ENCODE measurements at places on chromosomes 2 and 18. TPM values are rescaled to one million over a fixed set of nuclear protein-coding genes. Genes with fewer than 3 reads are reported as not detected.

DNA sequence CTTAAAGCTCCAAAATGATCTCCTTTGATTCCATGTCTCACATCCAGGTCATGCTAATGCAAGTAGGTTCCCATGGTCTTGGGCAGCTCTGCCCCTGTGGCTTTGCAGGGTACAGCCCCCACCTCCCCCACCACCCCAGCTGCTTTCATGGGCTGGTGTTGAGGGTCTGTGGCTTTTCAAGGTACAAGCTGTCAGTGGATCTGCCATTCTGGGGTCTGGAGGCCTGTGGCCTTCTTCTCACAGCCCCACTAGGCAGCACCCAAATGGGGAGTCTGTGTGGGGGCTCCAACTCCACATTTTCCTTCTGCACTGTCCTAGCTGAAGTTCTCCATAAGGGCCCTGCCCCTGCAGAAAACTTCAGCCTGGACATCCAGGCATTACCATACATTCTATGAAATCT, 19.0 kb downstream of the SLC9A4 start:
- DNase-seq: no peak

GRCh38 chr2:23767876-23768621, 158.9 kb downstream of the ATAD2B start:
- DNase-seq: no peak

DNA sequence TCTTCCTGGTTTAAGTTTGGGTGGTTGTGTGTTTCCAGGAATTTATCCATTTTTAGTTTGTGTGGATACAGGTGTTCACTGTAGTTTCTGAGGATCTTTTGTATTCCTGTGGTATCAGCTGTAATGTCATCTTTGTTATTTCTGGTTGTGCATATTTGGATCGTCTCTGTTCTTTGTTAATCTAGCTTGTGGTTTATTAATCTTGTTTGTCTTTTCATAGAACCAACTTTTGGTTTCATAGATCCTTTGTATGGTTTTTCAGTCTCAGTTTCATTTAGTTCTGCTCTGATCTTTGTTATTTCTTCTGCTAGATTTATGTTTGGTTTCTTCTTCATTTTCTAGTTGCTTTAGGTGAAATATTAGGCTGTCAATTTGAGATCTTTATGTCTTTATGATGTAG, 202.4 kb upstream of the ZSWIM2 start:
- no peak for DNase-seq

- no peak for DNase-seq
Measured at GRCh38 chr2:120227111-120227991, 4.2 kb upstream of the TMEM185B start.

- DNase-seq: no peak
Measured at GRCh38 chr2:7449298-7449697, 532.1 kb downstream of the RNF144A start.

- DNase-seq: no peak
Measured at GRCh38 chr2:133986881-133987795, 266.7 kb upstream of the MGAT5 start.

- DNase-seq: no peak
Measured at GRCh38 chr2:237998530-237998929, 31.7 kb downstream of the UBE2F start.

DNA sequence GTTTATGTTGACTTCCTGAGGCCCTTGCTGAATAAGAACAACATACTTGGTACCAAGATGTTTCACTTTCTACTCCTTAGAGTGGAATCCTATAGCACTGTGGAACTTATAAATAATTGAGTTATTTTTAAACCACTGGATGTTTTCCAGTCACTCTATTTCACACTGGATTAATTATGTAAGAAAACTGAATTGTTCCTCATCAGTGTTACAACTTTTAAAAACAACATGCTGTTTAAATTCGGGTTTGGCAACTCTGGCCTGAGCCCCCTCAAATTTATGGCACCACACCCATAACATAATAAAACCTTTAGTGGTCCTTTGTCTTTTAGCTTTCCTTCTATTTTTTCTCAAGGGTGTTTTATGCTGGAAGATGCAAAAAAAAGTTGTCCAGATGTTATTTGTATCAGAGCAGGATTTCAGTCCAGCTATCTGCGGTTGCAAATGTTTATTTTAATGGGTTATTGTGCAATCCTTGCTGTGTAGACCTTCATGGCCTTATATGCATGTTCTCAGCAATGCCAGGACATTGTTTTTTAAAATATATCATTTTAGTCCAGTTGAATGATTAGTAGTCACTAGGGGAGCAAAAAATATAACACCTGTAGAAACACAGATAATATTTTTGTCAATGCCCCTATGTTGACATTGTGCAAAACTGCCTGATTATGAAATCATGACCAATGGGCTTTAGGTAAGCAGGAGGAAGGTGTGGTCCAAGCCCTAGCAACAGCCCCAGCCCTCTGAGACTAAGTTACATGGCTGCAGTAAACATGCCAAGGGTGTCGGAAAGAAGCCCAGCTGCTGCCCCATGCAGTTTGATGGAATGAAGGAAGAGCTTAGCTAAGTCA, 638.0 kb upstream of the ZEB2 start:
- peak; percentile 50 for DNase-seq

GRCh38 chr18:62769216-62769615, 53.9 kb downstream of the PHLPP1 start:
- DNase-seq: no peak

DNA sequence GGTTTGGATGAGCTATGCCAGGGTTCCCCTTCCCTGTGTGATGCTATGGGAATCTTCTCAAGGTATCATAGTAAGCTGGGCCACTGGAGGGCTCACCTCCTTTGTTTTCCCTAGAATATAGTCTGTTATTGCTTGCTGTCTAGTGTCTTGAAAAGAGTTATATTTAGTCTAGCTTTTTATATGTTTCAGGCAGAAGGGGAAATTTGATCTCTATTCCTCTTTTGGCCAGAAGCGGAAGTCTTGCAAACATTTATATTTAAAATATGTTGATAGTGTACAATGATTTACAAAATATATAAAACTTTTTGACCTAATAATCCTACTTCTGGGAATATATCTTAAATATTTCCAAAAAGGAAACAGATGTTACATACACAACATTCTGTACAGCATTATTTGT, 260.7 kb downstream of the FHOD3 start:
- no peak for DNase-seq

DNA sequence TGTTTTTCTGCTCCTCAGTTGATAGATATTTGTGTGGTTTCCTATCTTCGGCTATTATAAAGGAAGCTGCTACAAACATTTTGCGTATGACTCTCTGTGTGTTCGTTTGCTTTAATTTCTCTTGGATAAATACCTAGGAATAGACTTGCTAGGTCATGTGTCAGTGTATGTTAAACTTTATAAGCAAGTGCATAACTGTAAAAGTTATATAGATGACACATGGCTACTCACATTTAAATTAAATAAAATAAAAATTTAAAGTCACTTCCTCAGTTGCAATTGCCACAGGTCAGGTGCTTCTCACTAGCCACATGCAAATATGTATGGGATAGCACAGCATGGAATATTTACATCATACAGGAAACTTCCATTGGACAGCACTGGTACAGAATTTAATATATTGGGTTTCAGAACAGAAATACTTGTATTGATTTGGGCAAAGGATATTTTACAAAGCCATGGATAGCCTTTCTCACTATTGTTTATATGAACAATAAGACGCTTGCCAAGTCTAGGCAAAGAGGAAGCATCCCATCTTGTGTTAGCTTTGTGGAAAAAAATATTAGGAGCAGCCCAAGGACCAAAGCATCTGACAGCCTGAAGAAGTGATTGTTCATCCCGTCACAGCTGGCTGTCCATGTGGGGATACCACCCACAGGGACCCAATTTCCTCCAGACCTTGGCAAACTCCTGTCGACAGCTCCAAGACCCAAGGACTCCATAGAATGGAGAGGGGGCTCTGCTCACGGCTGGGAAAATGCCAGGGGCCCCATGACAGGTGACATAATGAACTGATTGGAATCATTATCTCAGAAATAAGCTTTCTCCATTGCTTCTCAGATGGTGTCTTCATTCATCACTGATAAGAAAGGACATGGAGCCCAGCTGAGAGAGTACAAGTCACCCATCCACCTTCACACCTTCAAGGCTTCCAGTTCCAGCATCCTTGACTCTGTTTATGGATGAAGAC, 196.7 kb downstream of the SH3BP4 start:
- DNase-seq: no peak

DNA sequence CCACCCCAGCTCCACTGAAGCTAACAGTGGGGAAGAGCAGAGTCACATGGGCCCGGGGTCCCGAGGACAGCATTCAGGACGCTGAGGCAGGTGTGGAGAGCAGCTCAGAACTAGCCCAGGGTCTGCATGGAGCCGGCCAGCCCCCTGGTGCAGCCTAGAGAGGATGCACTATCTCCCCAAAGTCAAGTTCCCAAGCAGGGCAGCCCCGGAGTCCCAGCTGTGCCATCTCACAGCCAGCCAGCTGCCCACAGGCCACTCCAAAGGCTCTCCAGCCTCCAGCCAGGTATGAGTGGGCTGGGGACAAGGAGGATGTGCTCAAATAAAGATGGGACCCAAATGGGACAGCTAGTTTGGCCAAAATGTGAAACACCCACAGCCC, 41.0 kb downstream of the BIN1 start:
- no peak for DNase-seq

- DNase-seq: no peak
Measured at GRCh38 chr2:173983391-173983871, 18.3 kb upstream of the SP3 start.

- no peak for DNase-seq
Measured at GRCh38 chr2:3042601-3043585, 334.7 kb downstream of the EIPR1 start.

GRCh38 chr2:224970311-224970710, 72.0 kb downstream of the DOCK10 start:
- DNase-seq: no peak

DNA sequence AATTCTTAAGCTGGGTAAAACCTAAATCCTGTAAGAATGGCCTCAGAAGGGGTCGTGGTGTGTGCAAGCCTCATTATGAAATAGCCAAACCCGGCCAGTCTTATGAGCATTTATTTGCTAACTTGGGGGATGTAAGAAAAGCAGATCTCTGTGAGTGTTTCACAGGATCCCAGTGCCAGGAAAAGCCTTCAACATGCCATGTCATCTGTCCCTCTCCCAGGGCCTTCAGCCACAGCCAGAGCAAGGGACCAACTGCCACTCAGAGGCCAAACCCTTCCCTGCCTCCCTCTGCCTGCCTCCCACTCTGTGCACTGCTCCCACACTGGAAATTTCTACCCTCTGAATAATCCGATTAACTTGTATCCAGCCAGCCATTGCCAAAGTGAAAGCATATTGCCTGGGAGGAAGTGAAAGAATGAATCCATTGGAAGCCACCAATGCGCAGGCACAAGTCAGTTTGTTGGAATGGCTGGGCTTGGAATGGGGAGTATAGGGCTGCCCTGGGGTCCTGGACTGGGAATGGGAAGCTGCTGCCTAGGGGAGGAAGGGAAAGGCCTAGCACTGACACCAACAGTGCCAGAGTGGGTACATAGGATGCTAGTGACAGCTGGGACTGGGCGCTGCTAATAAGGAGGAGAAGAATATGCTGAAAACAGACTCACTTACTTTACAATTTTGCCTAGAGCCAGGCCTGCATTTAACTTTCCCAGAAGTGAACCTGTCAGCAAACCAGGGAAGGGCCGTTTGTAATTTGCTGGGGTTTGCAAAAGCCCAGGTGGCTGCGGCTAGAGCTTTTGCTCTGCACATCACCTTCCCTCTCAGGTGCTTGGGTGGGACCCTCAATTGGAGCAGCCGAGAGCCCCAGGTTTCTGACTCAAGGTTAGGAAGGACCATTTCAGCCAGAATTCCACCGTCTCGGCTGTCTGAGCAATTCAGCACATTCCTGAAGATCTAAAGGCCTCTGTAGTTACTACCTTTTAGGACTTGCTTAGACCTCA, 146.6 kb upstream of the NCK2 start:
- DNase-seq: no peak

GRCh38 chr2:19541884-19542283, 183.5 kb upstream of the OSR1 start:
- DNase-seq: no peak

- no peak for DNase-seq
Measured at GRCh38 chr2:236063994-236064393, 104.2 kb downstream of the GBX2 start.

GRCh38 chr18:64095056-64095455, 53.8 kb downstream of the LINC00305 start:
- no peak for DNase-seq

GRCh38 chr18:23793051-23793450, 103.8 kb downstream of the LAMA3 start:
- no peak for DNase-seq

DNA sequence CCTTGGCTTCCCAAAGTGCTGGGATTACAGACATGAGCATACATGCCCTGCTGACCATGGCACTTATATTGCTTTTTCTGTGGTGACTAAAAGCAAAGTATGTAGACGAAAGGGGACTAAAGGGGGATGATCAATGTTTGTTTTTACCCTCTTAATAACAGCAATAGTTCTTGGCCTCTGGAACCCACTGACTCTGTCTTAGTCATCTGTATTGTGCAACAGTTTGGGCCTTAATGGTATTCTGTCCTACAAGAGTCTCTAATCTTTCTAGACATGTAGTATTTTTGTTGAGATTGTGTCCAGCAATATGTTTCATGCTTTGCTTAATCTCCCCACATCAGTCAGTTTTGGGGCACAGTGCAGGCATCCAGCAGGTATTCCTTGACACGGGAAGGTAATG, 359.9 kb upstream of the FANCL start:
- no peak for DNase-seq

DNA sequence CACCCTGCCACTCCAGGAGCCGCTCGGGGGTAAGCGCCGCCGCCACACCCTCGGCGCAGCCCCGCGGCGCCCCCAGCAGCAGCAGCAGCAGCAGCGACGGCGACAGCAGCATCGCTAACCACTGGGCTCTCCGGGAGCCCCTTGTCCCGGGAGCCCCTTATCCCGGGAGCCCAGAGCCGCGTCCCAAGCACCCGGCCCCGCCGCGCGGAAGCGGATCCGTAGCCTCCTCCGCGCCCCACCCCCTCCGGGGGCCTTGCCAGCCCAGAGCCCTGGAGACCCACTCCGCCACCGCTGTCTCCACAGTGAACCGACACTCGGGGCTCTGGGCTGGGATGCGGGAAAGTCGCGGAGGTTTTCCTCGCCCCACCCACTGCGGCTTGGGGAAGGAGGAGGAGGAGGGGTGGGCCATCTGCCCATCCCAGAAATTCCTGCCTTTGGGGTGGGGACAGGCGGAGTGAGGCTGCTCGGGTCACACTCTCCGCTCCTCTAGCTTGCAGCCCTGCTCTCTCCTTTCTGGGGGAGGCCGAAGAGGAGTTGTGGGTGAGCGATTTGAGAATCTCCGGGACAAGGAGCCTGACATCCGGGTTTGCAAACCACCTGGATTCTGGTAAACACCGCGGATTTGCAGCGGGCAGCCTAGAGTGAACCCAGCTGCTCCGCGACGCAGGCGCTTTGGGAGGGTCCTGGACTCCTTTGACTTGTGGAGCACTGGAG, at the start of gene PLA2R1:
Gene PLA2R1, minus strand, starts transcription at position 324 of the 714 bp plus-strand sequence. Its CDS starts 212 bp downstream, at position 112.
- peak; percentile 59 for DNase-seq

ABCB11 gene
- 0.01 TPM for polyA plus RNA-seq

HOXD13 gene
- polyA plus RNA-seq: not detected

RAB27B gene
- not detected for polyA plus RNA-seq

UPP2 gene
- not detected for polyA plus RNA-seq

STARD6 gene
- not detected for polyA plus RNA-seq

POTEF gene
- polyA plus RNA-seq: not detected

LRP2 gene
- not detected for polyA plus RNA-seq

GCG gene
- polyA plus RNA-seq: 0.32 TPM

TLX2 gene
- not detected for polyA plus RNA-seq

TMEM237 gene
- 8.7 TPM for polyA plus RNA-seq

POTEI gene
- polyA plus RNA-seq: not detected

FAM117B gene
- polyA plus RNA-seq: 0.49 TPM

Data from heart right ventricle (tissue), 16 donors.